ENCODE measurements at places on chromosomes 7 and 10.

DNA sequence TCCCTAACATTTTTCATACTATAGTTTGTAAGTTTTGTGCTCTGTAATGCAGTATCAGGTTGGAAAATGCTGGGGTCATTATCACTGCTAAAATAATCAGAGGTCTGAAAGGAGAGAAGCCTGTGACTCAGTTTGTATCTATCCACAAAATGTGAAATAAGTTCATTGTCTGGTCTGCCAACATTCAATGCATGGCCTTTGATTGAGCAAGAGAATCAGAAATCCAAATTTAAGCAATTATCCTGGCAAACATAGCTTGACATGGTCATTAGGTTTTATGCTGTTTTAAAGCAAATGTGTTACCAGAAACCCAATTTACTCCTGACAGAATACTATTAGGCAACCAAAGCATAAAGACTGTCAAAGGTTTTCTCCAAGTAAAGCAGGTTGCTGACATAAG, 709.7 kb upstream of the SEMA3D start:
- no peak for DNase-seq

DNA sequence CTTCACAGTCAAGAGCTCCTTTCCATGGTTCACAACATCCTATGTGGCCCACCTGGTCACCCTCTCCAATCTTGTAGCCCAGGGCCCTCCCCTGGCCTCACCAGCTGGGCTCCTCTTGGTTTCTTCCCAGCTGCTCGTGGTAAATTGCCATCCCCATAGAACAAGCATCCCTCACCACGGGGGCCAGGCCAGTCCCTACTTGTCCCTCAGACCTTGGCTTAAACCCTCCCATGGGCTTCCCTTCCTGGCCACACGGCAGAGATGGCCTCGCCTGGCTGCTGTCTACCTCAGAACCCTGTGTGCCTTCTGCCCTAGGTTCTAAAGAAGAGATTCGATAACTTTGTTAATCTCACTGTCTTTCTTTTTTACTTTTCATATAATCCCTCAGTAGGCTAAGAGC, 153.3 kb upstream of the TCERG1L start:
- no peak for DNase-seq

DNA sequence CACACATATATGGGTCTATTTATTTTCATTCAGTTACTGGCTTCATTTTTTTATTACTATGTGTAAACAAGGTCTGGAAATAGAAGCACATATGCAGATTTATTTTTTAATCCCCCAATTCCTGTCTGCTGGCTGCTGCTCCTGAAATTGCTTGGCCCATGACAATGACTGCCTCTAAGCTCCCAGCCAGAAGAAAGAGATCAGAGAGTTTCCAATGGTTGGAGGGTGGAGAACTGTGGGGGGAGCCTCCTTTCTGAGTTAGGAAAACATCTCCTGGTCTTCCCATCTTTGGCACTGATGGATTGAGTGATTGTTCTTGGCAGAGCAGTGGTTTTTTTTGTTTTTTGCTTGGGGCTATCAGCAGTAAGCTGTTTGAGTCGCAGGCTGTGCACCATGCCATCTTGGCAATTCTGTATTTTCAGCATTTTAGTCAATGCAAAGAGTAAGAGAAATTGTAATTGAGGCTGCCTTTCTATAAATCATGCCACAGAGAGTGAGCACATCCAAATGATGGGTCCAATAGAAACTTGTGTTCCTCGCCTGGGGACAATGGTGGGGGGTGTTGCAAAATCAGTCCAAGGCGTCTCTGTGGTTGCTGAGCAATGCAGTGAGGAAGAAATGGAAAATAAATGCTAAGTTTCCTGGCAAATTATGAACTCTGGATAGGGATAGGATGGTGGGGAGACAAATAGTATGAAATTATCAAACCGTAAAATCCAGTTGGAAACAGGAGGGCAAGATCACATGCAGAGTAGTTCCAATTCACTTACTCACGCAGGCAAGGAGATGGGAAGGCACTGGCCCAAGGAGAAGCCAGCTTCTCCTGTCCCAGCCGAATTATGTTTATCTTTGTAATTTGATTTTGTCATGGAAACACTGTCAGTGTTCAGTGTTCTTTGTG, 382.4 kb downstream of the SORCS3 start:
- no peak for DNase-seq

DNA sequence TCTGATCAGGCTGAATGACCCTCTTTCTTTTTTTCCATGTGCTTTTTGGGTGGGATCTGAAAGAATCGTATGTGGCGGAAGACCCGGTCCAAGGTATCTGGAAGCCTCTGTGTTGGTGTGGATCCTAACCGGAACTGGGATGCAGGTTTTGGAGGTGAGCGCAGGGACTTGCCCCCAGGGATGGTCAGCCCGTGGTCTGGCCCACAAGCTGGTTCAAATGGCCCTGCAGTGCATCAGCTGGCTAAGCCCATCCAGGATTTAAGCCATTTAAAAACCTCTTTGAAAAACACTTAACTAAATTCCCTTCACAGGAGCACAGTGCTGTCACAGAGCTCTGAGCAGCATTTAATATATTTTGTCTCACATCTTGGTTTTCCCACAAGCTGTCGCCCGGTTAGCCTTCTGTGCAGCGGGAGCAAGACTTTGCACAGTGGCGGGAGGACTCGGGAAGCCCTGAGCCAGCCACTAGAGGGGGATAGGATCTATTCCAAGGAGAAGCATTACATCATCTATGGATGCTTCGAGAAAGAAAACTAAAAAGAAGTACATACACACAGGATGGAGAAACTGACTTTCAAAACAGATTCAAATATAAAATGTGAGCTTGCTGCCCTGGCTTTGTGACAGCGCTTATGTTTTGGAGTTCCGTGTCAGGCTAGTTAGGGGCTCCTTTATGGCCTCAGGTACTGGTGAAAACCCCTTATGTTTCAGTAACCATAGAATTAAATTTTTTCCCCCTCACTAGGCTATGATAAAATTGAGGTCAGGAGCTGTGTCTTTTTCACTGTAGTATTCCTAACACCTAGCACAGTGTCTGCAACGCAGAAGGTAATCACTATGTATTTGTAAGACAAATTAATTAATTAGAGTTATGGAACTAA, 11.3 kb downstream of the CPA2 start:
- DNase-seq = peak; percentile 69

Data from HCEC 1CT (cell line).